ENCODE measurements at places on chromosomes 7 and 10. TPM values are rescaled to one million over a fixed set of nuclear protein-coding genes. Genes with fewer than 3 reads are reported as not detected.

METTL27 gene
- 0.50 TPM for total RNA-seq

LRRC4 gene
- total RNA-seq, result 3.2 TPM

CTNNA3 gene
- total RNA-seq, result 66.2 TPM

FOXI2 gene
- total RNA-seq, result not detected

STEAP4 gene
- 31.4 TPM for total RNA-seq

CALML5 gene
- total RNA-seq, result not detected

OR2A1 gene
- not detected for total RNA-seq

CAMK1D gene
- total RNA-seq, result 1.4 TPM

GPR15LG gene
- not detected for total RNA-seq

ACBD7 gene
- not detected for total RNA-seq

PCLO gene
- 0.46 TPM for total RNA-seq

NPY gene
- total RNA-seq, result not detected

CPVL gene
- 9.4 TPM for total RNA-seq

DNA sequence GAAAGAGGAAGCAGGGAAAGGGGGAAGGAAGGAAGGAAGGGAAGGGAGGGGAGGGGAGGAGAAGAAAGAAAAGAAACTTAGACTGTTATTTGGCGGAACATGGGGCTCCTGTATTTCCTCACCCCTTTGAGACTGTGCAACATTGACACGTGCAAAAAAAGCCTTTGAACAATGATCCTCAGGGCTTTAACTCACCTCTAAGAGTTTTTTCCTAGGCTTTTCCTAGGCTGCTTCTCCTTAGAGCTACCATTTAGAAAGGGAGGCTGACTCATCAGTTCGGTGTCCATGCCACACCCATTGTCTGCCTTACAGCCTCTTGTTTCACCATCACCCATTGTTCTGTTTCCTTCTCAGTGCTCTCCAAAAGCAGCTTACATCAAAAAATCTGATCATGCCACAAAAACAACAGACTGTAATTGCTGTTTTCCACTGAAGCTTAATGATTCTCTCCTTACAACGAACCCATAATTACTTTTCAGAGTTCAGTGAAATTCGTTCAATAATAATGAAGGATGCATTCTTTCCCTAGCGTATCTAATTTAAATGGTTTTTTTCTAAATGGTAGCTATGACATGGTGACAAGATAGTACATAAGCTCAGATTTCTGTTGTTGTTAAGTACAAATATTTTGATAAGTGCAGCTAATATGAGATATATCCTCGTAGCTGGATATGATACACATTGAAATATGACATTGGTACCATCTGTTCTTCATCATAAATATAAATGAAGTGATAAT, 90.8 kb downstream of the PRLHR start:
- no peak for DNase-seq

DNA sequence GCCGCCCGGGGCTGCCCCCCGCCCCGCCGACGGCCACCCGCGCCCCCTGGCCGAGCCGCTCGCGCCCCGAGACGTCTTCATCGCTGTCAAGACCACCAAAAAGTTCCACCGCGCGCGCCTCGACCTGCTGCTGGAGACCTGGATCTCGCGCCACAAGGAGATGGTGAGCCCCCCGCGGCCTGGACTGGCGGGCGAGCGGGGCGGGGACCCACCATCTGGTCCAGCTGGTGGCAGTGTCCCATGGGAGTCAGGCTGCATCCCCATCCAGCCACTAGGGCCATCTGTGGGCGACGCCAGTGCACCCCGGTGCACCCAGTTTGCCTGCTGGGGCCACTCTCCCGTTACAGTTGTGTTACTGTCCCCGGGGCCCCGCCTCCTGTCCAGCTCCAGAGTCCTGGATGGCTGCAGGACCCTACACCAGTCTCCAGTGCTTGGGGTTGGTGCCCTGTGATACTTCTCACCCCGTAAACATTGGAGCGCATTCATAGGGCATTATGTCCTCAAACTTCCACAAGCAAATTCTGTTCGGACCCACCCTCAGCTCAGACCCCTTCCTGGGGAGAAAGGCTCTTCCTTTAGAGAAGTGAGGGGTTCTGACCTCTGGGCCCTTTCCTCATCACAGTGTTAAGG, 672 bp downstream of the LFNG start:
- DNase-seq, result no peak

DNA sequence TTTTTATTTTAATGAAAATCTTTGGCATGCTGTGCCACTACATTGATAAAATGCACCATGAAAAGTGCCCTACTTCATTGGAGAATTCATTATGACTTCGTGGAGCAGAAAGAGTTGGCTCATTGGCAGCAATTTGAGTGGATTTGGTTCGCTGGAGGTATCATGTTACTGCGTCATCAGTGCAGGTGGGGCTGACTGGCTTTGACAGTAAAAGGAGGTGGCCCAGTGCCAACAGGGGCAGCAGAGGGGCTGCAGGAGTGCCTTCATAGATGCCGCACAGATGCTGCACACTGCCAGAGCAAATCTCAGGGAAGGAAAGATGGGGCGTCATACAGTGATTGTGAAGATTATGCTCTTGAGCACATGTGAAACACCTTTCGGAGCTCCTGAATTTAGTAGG, 22.2 kb downstream of the FZD1 start:
- DNase-seq, result no peak

- no peak for DNase-seq
Observed at GRCh38 chr10:71727105-71727737, 7.6 kb upstream of the C10orf105 start.

DNA sequence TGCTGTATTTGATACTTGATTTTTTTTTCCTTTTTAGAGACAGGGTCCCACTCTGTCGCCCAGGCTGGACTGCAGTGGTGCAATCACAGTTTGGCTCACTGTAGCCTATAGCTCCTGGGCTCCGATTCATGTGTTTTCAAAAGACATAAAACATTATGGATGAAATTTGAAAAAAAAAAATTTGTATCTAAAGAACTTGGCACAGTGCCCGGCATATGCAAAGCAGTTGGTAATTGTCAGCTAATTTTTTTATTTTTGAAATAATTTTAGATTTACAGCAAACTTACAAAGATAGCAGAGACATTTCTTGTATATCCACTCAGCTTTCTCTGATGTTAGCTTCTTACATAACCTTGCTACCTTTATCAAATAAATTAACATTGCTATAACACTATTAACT, 20.3 kb upstream of the SAMD8 start:
- DNase-seq, result no peak

GRCh38 chr7:139738772-139739171, 39.0 kb downstream of the HIPK2 start:
- DNase-seq, result no peak

DNA sequence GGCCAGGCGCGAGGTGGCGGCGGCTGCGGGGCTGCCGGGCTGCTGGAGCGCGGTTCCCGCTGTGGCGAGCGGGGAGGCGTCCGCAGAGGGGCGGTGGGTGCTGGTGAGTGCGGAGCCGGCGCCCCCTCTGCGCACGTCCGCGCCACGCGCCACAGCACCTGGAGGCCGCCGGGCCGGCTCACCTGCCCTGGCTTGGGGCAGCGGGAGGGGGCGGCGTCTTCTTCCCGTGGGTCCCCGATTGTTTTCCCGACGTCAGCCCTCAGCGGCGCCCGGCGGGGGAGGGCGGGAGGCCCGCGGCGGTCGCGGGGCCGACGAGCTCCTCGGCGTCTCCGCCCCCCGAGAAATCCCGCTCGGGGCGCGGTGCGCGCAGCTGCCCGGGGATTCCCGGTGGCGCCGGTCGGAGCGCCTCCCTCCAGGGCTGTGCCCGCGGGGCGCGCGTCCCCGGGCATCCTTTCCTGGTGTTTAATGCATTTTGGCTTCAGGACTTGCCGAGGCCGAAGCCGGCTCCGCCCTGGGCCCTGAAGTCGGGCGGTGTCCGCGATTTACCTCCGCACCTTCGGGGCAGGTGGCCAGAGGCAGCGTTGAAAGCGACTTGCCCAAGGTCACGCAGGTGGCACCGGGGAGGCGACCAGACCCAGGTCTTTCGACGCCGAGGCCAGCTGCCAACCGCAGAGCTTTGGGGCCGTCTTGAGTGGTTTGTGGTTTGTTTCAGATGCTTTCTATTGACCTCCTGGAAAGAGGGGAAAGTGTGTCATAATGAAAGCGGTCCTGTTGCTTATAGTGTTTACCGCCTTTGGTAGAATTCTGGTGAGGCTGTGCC, 561 bp downstream of the PLEKHA1 start:
- peak; percentile 59 for DNase-seq

- no peak for DNase-seq
Observed at GRCh38 chr7:121575194-121575765, 179.2 kb upstream of the FAM3C start.

DNA sequence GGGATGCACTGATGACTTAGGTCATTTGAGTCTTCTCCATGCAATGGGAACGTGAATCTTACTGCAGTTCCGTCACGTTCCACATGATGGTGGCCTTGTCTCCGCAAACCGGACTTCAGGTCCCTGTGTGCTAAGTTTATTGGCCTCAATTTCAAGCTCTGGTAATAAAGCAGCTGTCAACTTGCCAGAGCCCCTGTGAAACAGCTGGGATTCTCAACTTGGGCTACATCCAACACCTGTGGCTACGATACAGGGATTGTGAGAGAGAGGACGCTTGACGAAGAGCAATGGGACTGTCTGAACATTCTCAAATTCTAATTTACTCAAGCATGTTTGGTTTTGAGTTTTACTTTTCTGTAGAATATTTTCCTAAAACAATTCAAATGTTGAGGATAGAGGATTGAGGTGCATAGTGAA, 174.2 kb downstream of the PTN start:
- peak; percentile 45 for DNase-seq

DNA sequence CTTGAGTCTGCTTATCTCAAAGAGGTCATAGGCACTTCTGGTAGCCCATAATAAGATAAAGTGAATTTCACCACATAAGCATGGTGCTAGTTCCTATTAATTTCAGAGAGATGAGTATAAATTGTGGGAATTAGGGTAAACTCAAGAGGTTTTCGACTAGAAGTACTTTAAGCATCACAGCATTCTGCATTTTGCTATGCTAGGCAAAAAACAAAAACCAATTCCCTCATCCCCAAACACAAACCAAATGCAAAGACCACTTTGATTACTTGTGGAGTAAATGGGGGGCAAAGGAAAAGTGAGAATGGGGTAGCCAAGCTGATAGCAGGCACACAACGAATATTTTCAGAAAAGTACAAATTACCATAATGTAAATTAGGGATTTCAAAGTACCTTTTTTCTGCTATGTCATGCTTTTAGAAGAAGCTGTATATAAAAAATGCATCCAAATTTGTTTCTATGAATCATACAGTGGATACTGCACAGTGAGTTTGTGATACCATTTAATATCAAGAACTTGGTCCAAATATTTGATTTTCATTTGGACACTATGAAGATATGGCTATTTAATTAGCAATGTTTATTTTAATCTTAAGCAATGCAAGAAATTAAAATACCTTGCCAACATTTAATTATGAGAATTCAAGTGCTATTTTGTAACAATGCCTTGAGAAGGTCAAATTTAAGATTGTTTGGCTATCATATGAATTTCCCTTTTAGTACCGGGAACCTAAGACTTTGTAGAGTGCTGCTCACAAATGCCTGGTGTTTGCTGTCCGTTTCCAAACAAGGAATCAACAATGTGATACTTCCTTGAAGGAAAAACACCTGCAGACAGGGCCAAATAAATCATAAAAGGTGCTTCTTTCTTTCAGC, 455.5 kb downstream of the PHTF2 start:
- DNase-seq, result no peak

DNA sequence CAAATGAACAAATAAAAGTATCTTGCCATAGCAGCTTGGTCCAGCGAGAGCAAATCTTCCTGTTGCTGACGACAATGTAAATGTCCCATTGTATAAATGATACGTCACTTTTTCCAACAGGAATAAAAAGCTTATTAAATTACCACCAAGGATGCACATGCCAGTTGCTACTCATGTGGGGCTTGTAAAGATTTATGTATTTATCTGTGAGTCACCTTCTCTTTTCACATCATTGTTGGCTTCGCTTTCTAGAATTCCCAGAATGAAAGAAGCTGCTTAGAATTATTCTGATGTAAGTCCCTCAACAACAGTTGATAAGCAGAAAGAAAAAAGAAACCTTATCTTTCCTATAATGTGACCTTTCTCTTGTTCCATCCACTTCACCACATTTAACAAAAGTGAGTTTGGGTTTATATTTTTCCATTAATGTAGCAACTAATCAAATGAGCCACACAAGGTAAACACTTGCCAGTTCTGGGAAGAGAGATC, 22.4 kb downstream of the DNAJC12 start:
- DNase-seq, result no peak

- DNase-seq, result no peak
Observed at GRCh38 chr7:127652333-127653248, 597 bp downstream of the SND1 start.

DNA sequence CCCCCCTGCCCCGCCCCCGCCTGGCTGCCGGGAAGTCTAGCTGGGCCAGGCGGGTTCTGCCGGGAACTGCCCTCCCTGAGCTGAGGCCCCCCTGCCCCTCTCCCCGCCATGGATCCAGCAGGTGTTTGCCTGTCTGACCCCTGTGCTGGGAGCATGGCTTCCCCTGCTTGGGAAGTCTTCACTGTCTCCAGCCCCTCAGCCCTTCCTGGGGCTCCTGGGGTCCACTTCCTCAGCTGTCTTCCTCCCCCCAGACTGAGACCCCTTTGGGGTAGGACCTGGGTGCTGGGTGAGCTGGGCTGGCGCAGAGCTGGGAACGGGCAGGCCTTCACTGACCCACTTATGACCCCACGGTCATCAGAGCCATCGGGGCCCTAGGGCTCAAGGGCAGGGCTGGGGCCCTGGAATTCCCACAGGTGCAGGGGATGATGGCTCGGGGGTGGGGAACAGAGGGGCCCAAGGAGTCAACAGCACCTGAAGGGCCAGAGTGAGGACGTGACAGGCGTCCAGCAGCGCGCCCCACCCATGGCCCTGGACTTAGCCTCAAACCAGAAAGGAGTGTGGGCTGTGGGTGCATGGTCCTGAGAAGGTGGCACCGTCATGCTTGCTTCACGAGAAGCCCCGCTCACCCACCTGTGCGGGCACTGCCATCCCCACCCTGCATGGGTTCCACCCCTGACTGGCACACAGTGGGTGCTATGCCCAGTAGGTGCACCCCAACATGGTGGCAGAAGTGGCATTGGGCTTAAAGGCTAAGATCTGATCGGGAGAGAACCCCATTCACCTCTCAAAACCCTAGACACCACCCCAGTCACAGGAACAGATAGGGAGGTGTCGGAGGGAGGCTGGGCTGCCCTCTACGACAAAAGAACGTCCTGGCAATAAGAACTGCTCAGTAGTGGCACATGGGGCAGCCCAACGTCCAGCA, 16.2 kb upstream of the TNRC18 start:
- no peak for DNase-seq

DNA sequence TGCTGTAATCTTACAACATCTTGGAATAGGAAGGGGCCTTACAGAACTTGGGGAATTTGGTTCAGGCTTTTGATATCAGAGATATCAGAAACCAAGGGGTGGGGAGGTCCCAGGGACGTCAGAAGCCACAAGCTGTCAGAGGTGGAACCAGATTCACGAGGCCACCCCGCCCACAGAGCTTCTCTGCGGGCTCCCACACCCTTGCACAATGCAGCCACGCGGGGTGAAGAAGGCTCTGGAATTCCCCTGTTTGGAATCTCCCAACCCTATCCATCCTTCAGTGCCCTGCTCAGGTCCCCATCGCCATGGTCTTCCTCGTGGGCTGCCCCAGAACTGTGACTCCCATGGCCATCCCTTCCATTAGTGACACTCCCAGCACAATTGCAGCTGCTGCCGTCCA, 247.1 kb upstream of the SHH start:
- peak; percentile 21 for DNase-seq

- DNase-seq, result no peak
Observed at GRCh38 chr10:282294-283139, 147.3 kb downstream of the ZMYND11 start.

Measured in psoas muscle (tissue), 8 donors.